ENCODE measurements at places on chromosomes 3 and 15.

GRCh38 chr3:8442993-8443650 lies 58.5 kb upstream of the LMCD1 start:
- DNase-seq: no peak

- DNase-seq: peak; percentile 76
Measured at GRCh38 chr3:63863150-63864007, at the start of the genes ATXN7 and THOC7. TSS of gene ATXN7 (plus strand) at chr3:63863867. CDS start at chr3:63912599, 48,732 bp downstream. TSS of gene THOC7 (minus strand) at chr3:63863805. CDS start at chr3:63863790, 15 bp downstream.

GRCh38 chr3:151410891-151411559 lies 26.5 kb upstream of the P2RY12 start:
- DNase-seq: peak; percentile 72

GRCh38 chr3:71791634-71792033 lies 6.7 kb upstream of the PROK2 start:
- DNase-seq: no peak

GRCh38 chr3:100127792-100128191 lies 13.5 kb upstream of the FILIP1L start:
- DNase-seq: no peak

- peak; percentile 89 for DNase-seq
Measured at GRCh38 chr15:58457466-58457965, 25.7 kb downstream of the LIPC start.

- peak; percentile 98 for DNase-seq
Measured at GRCh38 chr3:134846911-134847317, 51.9 kb downstream of the EPHB1 start.

GRCh38 chr3:107927361-107928083 lies 163.3 kb downstream of the CD47 start:
- peak; percentile 67 for DNase-seq

Measured in fibroblast of skin of right biceps (primary cell).